ENCODE measurements at places on chromosomes 4 and X. TPM values are rescaled to one million over a fixed set of nuclear protein-coding genes. Genes with fewer than 3 reads are reported as not detected.

- no peak for DNase-seq
Measured at GRCh38 chr4:161336016-161336530, 827.7 kb downstream of the FSTL5 start.

- DNase-seq: no peak
Measured at GRCh38 chr4:173088144-173088543, 80.5 kb upstream of the GALNT7 start.

GRCh38 chrX:67922966-67923365 is 379.1 kb downstream of the AR start:
- DNase-seq: no peak

The NEIL3 gene
- total RNA-seq: 0.46 TPM

DNA sequence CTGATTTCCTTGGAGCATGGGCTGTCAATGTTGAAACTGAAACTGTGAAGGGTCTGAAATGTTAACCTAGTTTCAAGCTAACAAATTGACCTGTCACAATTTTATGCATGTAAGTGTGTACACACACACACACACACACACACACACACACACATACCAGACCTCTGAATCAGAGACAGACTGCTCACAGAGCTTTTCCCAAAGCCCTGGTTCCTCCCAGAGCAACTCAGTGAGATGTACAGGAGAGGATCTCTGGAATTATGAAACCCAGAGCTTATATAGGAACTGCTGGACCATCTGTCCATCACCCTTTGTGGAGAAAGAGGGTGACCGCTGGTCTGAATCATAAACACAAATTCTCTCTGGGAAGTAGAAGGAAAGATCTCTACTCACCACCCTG is 228.1 kb upstream of the PRPS2 start:
- no peak for DNase-seq

DNA sequence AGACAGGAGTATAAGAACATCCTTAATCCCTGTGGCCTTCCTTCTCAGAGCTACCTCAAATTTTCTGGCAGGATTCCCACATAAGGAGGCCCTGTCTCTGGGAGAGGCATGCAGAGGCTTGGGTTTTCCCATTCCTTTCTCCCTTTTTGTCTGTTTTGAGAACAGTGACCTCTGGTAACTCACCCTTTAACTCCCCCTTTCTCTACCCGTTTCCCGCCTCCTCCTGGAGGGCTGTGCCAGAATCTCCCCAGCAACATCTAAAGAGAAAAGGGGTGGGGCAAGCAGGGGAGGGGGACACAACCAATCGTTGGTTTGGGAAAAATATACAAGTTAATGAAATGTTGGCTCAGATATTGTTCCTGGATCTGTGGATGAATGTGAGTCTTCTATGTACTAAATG is 303.7 kb upstream of the IRS4 start:
- no peak for DNase-seq
